ENCODE measurements at places on chromosomes 16 and 17.
A peak's percentile ranks its signal among the peaks of the same experiment; 100 is the strongest.

- DNase-seq: no peak
Measured at GRCh38 chr16:30139583-30140481, 16.8 kb upstream of the MAPK3 start.

DNA sequence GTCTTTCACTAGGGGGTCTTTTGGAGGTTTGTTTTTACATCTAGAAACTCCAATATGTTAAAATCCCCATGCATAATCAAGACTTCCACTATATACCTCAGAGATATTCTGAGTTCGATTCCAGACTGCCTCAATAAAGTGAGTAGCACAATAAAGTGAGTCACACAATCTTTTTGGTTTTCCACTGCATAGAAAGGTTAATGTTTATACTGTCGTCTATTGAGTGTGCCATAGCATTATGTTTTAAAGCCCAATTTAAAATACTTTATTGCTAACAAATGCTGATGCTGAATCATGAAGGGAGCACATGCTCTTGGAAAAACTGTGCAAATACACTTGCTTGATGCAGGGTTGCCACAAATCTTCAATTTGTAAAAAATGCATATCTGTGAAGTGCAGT is 227.5 kb upstream of the ZFHX3 start:
- no peak for DNase-seq

DNA sequence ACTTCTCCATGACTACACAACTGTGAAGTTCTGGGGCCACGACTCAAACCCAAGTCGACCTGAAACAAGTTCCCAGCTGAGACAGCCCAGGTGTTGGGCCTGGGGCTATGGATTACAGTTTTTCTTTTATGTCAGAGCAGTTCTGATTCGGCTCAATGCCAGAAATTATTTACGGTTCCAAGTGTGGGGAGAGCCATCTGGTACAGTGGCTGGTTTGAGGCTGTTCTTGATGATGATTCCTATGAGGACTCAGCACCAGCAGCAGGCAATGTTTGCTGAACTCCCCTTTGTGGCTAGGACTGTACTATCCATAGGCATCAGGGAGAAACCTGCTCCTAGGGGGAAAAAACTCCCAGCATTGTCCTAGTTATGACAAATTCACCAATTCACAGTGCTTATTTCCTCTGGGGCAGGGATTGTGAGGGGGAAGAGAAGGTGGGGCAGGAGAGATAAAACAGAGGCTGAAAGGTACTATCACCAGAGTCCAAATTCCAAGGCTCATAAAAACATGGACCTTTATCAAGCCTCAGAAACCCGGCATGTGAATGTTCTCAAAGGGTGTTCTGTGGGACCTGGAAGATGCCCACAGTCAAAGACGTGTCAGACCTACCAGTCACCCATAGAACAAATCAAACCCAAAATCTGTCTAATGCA is 18.2 kb upstream of the CMTM4 start:
- DNase-seq: no peak

DNA sequence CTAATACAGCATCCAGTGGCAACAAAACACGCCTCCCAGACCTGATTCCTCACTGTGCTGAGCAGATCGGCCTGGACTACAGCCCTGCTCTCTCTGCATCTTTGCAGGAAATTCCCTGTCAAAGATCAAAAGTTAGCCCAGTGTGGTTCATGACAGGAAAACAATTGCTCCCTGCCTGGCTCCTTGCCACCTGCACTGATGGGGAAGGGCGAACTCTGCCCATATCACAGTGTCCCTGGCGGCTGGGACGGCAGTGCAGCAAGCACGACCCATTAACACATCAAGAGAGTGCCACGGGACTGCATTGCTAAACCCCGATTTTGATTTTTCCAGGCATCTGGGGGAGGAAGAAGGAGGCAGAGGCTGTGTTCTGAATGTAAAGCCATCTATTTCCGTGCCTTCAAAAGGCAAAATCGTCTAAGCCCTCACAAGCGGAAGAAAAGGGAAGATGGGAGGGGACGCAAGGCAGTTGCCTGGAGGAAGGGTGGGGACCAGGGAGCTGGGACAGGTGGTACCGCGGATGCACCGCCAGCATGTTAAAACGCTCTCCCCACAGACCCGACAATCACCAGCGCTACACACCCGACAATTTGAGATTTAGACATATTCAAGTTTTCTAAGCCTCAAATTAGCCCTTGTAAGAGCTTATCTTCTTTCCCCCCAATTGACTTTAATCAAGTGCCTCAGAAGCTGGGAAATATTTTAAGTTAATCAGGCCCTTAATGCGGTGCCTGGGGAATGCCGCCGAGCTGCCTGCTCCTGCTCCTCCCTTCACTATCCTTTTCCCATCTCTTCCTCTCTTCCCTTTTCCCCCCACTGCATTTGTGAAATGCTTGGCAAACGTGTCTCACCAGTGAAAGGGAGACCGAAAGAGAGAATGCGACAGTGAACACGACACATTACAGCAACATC is 238.8 kb upstream of the CDH5 start:
- DNase-seq: no peak

DNA sequence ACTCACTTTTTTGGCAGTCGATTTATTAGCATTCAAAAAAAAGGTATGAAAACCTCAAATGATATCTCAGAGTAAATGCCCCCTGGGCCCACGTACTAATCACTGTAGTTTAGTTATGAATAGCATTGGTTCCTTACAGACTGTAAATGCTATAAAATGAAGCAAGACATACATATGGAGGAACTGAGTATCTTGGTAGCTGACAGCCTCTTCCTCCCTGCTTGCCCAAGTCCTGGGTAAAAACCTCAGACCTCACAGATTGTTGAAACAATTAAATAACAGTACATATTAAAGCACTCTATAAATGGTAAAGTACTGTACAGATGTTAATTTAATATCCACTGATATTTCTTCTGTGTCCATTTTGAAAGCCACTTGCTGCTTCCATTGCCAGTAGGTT is 33.2 kb upstream of the ABCC11 start:
- DNase-seq: no peak

GRCh38 chr16:79380995-79381602 is 219.4 kb downstream of the MAF start:
- DNase-seq: peak; percentile 7

GRCh38 chr16:54547052-54547451 is 260.5 kb upstream of the IRX3 start:
- DNase-seq: no peak

DNA sequence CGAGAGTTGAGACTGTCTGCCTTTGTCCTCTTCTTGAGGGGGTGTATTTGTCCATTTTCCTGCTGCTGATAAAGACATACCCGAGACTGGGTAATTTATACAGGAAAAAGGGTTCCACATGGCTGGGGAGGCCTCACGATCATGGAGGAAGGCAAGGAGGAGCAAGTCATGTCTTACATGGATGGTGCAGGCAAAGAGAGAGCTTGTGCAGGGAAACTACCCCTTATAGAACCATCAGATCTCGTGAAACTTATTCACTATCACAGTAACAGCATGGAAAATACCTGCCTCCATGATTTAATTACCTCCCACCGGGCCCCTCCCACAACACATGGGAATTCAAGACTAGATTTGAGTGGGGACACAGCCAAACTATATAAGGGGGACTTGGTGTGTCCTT is 338.2 kb upstream of the TNRC6C start:
- DNase-seq: no peak

DNA sequence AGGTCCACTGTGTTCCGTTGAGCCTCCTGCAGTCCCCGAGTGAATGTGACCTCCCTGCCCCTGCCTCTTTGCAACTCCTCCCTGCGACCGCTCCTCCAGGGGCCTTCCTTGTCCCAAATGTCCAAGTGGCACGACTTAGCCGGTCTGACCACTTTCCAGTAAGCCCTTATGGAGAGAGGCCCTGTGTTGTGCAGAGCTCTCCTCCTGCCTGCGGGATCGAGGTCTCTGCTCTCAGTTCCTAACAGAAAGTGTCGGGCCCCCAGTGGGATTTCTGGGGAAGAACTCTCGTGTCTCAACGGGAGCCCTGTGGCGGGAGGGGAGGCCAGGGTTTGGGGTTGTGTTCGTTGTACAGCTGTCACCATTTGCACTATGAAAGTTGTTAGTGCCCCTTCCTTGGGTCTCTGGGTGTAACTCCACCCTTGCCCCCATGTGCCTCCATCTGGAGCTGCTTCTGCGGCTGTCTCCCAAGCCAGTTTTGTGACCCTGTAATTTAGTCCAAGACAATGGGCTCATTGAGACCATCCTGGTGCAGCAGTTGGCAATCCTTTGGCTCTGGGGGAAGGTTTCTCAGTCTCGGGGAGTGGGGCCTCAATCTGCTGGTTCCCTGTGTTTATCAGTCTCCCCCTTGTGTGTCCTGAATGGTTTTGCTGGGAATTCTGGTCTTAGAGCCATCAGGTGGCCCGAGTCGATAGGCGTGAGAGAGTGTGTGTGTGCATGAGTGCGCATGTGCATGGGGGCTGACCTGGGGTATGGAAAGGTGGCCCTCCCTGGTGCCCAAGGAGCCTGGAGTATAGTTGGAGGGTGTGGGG is 234.5 kb downstream of the SEC14L1 start:
- DNase-seq: peak; percentile 23

GRCh38 chr17:75530837-75531720 is 5.6 kb downstream of the LLGL2 start:
- DNase-seq: no peak

DNA sequence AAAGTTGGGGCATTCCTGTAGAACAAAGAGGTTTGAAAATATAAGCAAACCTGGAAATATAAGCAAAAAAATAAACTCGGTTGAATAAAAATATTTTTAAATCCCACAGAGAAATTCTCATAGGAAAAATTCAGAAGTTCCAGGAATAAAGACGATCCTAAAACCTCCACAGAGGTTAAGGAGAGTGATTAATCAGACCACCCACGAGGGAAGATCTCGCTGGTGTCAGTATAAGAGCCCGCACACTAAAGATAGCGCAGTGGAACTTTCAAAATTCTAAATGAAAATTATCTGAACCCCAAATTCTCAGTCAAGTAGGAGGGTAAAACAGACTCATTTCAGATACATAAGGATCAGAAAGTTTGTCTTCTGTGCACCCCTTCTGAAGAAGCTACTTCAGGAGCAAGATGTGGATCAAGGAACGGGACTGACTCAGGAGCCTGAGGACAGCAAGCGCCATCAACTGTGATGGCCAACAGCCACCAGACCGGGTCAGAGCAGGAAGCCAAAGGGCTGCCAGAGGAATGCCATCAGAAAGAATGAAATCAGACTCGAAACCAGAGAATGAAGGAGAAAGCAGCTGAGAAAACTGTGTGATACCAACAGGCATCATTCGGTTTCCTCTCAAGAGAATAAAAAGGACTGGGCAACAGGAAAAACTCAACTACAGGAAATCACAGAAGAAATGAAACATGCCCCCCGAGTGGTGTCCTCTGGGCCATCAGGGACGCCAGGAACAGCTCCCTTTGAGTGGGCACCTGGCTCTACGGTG is 66.9 kb downstream of the CYTH1 start:
- DNase-seq: no peak

GRCh38 chr17:14575471-14575953 is 274.6 kb downstream of the HS3ST3B1 start:
- DNase-seq: no peak

DNA sequence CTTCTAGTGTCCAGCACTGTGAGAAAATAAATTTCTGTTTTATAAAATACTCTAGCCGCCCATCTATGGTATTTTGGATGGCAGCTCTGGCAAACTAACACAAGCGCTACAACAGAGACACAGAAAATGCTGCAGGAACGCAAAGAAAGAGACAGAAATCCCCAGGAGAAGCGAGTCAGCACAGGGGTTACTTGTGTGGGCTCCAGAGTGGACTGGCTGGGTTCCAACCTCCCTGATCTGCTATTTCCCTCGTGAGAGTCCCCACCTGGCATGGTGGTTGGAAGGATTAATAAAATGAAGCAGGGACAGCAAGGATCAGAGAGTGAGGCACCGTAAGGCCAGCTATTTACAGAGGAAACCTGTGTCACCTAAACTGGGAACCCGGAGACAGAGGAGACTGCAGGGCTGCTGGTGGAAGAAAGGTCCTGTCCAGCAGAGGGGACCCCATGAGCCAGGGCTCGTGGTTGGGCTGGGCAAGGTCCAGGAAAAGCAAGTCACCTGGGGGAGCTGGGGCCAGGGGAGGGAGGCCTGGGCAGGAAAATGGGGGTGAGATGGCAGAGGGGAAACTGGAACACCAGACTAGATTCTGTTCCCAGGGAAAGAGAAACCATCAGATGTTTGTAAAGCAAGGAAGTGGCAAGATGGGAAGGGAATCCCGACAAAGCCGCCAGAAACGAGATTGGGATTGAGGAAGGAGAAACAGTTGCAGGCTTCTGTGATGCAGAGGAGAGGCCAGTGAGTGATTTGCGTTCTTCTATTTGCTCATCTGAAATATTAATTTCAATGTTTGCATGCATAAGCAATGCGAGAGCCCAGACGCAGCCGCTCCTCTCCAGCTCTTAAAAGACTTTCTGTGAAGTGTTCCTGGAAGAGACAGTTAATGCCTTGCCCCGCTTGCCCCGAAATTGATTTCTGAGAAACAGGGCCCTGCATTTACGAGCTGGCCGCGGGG is 63.0 kb upstream of the TEKT3 start:
- DNase-seq: no peak

- no peak for DNase-seq
Measured at GRCh38 chr16:83785455-83785854, 22.3 kb upstream of the HSBP1 start.

- no peak for DNase-seq
Measured at GRCh38 chr16:69538808-69539207, 27.0 kb upstream of the NFAT5 start.

Data from activated CD4-positive, alpha-beta T cell treated with anti-CD3 and anti-CD28 coated beads, Interleukin-2, Interleukin-6, amounts not matched to agents 100 ng/mL and 50 ng/mL, durations not matched to agents 16 hours and 8 hours (primary cell).